Body of pancreas (tissue), 4 donors: ENCODE measurements at places on chromosomes 2 and 18.

- no peak for DNase-seq
- H3K4me3 ChIP-seq = no peak overlapping the region
- H3K36me3 ChIP-seq = no peaks in the 10 kb centered on the region
- no peaks in the 10 kb centered on the region for H3K4me1 ChIP-seq
- H3K27me3 ChIP-seq = no peaks in the 10 kb centered on the region
Observed at GRCh38 chr18:63109022-63109421, 210.5 kb downstream of the BCL2 start.

GRCh38 chr18:80000877-80001276, 12.5 kb upstream of the TXNL4A start:
- H3K27me3 ChIP-seq = no peaks in the 10 kb centered on the region
- H3K36me3 ChIP-seq = no peaks in the 10 kb centered on the region
- no peaks in the 10 kb centered on the region for H3K4me1 ChIP-seq

DNA sequence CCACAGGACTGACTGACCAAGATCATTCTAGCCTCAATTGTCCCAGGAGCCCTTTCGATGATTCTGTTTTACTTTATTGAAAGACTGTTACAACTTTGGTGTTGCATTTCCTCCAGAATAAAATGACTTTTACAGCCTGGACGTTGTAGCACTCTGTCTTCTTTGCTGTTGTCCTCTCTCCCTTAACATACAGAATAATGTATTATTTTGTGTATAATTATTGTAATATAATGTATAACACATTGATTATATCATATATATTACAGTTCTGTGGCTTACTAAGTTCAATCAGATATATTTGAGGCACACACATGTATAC, 380 bp upstream of the FANCL start:
- H3K4me3 ChIP-seq = peak overlapping the region; percentile 82
- H3K36me3 ChIP-seq = no peaks in the 10 kb centered on the region
- peaks cover 15% of the 10 kb centered on the region for H3K4me1 ChIP-seq
- H3K27me3 ChIP-seq = no peaks in the 10 kb centered on the region
- no peak for DNase-seq

- no peak for DNase-seq
- H3K36me3 ChIP-seq = no peaks in the 10 kb centered on the region
- H3K27me3 ChIP-seq = no peaks in the 10 kb centered on the region
- H3K4me3 ChIP-seq = no peak overlapping the region
Observed at GRCh38 chr18:12079491-12080237, 14.0 kb upstream of the ANKRD62 start.

DNA sequence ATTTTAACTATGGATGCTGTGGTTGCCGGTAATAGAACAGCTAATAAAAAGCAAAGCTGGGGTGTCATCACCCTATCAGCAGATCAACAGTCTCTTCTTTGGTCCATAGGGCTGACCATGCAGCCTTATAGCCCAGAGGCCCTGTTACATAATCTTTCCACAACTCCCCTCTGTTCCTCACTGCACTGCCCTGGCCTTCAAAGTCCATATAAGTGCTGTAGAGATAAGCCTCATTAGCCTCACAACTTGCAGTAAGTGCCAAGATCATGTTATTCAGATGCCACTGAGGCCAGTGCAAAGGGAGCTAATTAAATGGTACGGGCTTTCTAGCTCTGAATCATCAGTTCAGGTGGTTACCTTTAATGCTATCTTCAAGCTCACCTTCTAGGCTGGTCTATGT, 89.7 kb upstream of the CXCR4 start:
- no peak overlapping the region for H3K4me3 ChIP-seq
- no peaks in the 10 kb centered on the region for H3K27me3 ChIP-seq
- no peaks in the 10 kb centered on the region for H3K36me3 ChIP-seq
- DNase-seq = no peak

- H3K4me3 ChIP-seq = no peak overlapping the region
- no peaks in the 10 kb centered on the region for H3K27me3 ChIP-seq
- no peak overlapping the region for H3K27ac ChIP-seq
- DNase-seq = no peak
Observed at GRCh38 chr2:27492557-27492956, 2.4 kb downstream of the FNDC4 start.

DNA sequence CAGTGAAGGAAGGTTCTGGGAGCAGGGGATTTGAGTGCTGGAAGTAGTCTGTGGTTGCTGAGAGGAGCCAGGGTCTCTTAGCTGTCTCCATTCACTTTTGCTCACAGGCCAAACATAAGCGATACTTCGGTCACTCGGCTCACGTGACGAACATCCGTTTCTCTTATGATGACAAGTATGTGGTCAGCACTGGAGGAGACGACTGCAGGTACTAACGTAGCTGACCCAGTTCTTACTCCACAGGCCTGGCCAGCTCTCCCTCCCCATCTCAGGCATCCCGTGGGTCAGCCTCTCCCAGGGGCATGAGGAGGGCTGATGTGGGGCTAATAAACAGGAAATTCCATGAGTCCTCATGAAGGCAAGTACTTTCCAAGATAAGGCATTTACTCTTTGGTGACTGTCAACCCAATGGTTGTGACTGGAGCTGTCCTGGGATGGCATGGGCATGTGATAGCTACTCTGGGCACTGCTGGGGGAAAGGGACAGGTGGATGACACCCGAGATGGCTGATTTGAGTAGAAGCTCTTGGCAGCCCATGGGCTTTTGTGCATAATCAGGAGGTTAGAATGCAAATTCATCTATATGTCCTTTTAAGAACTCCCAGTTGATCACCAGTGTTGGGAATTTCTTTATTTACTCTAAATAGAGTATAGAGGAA, 81.6 kb downstream of the RTN4 start:
- no peak for DNase-seq
- no peaks in the 10 kb centered on the region for H3K27me3 ChIP-seq
- no peak overlapping the region for H3K4me3 ChIP-seq
- H3K4me1 ChIP-seq = no peaks in the 10 kb centered on the region
- H3K27ac ChIP-seq = no peak overlapping the region
- H3K36me3 ChIP-seq = peaks cover 4% of the 10 kb centered on the region

DNA sequence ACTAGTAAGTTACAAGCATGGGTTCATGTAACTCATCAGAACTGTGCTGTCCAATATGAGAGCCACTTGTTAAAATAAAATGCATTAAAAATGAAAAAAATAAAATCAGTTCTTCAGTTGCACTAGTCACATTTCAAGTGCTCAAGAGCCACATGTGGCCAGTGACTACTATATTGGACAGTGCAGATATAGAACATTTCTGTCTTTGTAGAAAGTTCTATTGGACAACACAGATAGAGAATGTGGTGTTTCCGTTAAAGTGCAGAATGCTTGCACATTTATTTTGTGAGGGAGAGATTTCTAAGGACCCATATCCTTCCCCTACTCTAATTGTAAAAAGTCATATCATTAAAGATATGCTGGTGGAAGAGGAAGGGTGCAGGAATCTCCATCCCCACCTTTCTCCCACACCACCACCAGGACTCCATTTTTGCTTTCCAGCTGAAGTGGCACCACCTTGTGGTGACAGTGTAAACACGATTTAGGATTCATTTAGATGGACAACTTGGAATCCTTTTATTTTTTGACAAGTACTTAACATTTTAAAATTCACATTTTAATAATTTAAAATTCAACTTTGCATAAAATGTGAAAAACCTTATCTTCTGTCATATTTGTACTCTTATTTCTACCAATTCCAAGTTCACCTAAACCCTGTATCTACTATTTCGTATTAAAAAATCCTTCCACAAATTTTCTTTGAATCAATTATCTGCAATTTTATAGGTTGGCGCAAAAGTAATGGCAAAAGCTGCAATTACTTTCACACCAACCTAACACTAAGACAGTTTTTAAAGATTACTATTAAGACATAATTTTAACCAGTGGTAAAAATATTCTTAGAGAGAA, 9.4 kb upstream of the CD302 start:
- H3K27ac ChIP-seq = no peak overlapping the region
- H3K27me3 ChIP-seq = no peaks in the 10 kb centered on the region
- no peaks in the 10 kb centered on the region for H3K36me3 ChIP-seq
- peaks cover 11% of the 10 kb centered on the region for H3K4me1 ChIP-seq
- H3K4me3 ChIP-seq = no peak overlapping the region

- H3K27me3 ChIP-seq = no peaks in the 10 kb centered on the region
- H3K4me3 ChIP-seq = no peak overlapping the region
- H3K27ac ChIP-seq = no peak overlapping the region
- no peaks in the 10 kb centered on the region for H3K36me3 ChIP-seq
- H3K4me1 ChIP-seq = no peaks in the 10 kb centered on the region
Observed at GRCh38 chr2:238924796-238925195, 76.9 kb downstream of the TWIST2 start.

DNA sequence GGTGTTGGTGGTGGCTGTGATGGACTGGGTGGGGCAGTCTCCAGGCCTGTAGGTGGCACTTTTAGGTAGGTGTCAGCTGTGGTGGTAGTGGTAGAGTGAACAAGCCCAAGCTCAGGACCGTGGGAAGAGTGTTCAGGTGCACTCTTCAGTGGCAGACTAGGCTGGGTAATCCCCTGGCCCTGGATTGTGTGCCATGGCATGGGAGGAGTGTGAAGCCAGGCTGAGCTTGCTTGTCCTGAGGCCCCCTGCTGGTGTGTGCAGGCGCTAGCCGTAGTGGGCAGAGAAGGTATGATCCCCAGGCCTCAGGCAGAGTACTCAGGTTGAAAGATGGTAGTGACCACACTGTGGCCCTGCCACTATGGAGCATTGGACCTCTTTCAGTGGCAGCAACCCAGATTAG, 850.3 kb downstream of the DSC3 start:
- no peaks in the 10 kb centered on the region for H3K36me3 ChIP-seq
- no peak overlapping the region for H3K27ac ChIP-seq
- H3K4me3 ChIP-seq = no peak overlapping the region
- H3K4me1 ChIP-seq = no peaks in the 10 kb centered on the region

DNA sequence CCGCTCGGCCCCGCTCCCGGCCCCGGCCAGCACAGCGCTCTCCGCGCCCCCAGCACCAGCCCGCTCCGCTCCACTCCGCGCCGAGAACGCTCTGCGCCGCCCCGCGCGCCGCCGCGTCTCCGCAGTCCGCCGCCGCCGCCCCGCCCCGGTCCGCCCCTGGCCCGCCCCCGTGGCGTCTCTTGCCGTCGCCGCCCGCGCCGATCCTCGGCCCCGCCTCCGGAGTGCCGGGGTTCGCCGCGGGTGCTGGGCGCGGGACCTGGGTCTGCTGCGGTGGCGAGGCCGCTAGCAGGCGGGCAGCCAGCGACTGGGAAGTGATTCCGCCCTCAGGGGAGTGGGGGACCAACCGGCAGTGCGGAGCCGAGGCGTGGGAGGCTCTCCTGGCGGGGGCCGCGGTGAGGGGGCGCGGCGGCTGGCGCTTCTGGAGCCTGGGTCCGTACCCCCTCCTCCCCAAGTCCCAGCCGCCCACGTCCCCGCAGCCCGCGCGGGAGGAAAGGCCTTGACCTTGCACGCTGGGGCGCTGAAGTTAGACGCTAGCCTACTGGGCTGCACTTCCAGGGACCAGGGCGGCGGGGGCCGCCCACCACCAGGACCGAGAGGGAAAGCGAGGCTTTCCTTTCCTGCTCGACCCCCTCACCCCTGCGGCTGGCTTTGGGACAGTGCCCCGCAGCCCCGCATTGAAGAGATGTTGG, at the start of gene HS6ST1:
TSS of gene HS6ST1 (minus strand) at position 93 of the 689 bp plus-strand sequence. CDS start 305 bp downstream, outside the sequence.
- H3K27ac ChIP-seq = peak within 1 kb of the TSS; percentile 66
- no peaks in the 10 kb centered on the region for H3K27me3 ChIP-seq
- peak within 1 kb of the TSS; percentile 86 for H3K4me3 ChIP-seq
- peaks cover 55% of the 10 kb centered on the region for H3K4me1 ChIP-seq
- peak; percentile 92 for DNase-seq

GRCh38 chr2:157149270-157149669, 108.2 kb upstream of the GALNT5 start:
- no peak overlapping the region for H3K4me3 ChIP-seq
- H3K4me1 ChIP-seq = no peaks in the 10 kb centered on the region
- H3K27ac ChIP-seq = no peak overlapping the region
- H3K36me3 ChIP-seq = no peaks in the 10 kb centered on the region
- H3K27me3 ChIP-seq = no peaks in the 10 kb centered on the region
- DNase-seq = no peak

DNA sequence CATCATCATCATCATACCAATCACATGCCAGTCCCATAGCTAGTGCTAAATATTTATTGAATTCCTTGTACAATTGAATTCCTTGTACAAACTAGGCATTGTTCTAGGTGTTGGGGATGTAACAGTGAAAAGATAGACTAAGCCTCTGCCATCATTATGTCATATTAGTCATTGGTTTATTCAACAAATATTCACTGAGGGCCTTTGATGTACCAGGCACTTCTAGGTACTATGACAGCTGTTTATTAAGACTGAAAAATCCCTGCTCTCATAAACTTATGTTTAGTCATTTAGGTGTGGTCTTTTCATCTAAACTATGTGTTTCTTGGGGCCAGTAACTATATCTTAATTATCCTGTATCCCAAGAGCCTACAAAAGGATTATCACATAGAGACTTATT, 412.3 kb upstream of the ETAA1 start:
- no peak for DNase-seq
- no peaks in the 10 kb centered on the region for H3K36me3 ChIP-seq
- H3K27ac ChIP-seq = no peak overlapping the region
- no peak overlapping the region for H3K4me3 ChIP-seq
- H3K27me3 ChIP-seq = no peaks in the 10 kb centered on the region

- no peak overlapping the region for H3K27ac ChIP-seq
- no peak for DNase-seq
- H3K4me1 ChIP-seq = peaks cover 20% of the 10 kb centered on the region
- no peaks in the 10 kb centered on the region for H3K36me3 ChIP-seq
- no peaks in the 10 kb centered on the region for H3K27me3 ChIP-seq
- H3K4me3 ChIP-seq = no peak overlapping the region
Observed at GRCh38 chr2:168705534-168706470, 96.6 kb upstream of the NOSTRIN start.
